ENCODE measurements at places on chromosomes 16 and 17. TPM values are rescaled to one million over a fixed set of nuclear protein-coding genes. Genes with fewer than 3 reads are reported as not detected.

DNA sequence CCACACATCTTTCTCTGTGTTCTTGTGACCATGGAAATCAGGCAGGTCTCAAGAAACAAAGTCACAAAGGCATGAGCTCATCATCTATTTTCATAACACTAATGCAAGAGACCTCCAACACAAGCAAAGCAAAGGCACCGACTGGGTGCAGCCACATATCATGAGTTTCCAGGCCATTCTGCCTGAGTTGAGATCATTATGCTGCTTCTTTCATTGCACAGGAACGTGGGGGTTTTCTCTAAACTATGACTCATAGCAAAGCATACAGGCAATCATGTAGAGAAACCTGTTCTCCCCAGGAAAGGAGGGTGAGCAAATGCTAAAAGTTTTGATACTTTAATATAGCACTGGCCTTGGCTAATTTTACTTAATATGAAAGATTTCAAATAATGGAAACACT is 60.7 kb downstream of the GRIN2A start:
- no peak for DNase-seq

DNA sequence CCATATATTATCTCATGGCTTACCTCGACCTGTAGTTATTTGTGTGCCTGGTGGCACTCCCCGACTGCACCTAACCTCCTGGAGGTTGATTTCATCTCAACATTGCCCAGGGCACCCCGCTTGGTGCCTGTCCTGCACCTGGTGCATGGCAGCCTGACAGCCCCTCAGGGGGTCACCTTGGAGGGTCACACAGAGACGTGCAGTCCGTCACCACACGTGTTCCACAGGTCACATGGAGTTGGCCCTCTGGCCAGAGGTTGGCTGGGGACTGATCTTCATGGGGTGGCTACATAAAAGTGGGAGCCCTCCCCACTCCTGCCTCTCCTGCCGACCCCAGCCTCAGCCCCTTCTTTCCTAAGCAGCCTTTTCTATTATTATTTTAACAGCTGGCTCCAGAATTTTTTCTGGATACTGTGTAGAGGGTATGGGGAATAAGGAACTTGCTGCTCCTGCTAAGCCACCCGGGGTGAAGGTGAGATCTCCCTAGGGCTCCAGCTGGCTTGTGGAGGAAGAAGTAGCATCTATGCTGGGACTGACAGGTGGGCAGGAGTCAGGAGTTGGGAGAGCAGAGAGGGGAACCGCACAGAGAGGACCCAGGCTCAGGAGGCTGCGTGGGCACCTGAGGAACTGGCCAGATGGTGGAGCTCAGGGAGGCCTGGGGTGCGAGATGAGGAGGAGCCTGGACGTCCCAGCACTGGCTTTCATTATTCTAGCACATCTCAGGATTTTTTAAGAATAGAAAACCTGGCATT is 12.5 kb upstream of the NKD1 start:
- no peak for DNase-seq

Gene CD300E
- not detected for total RNA-seq

Gene MYH13
- not detected for total RNA-seq

- DNase-seq, result peak; percentile 22
Observed at GRCh38 chr17:16987830-16988601, 16.1 kb upstream of the TNFRSF13B start.

GRCh38 chr17:7023576-7024401 is 939 bp downstream of the BCL6B start:
- peak; percentile 87 for DNase-seq

DNA sequence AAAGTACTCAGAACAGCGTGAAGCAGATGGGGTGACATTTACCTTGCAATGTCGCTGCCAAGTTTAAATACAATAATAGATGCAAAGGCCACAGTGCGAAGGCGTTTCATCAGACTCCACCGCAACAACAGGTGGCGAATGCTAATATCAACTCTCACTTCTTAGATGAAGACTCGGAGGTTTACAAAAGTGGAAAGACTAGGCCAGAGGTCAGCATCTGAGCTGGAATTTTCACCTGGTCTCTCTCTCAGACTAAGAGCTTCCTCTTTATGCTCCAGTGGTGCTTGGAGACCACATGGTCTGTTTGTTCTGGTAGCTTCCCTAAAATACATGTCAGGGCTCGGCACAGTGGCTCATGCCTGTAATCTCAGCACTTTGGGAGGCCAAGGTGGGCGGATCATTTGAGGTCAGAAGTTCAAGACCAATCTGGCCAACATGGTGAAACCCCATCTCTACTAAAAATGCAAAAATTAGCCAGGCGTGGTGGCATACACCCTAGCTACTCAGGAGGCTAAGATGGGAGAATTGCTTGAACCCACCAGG is 169.1 kb downstream of the XYLT1 start:
- no peak for DNase-seq

DNA sequence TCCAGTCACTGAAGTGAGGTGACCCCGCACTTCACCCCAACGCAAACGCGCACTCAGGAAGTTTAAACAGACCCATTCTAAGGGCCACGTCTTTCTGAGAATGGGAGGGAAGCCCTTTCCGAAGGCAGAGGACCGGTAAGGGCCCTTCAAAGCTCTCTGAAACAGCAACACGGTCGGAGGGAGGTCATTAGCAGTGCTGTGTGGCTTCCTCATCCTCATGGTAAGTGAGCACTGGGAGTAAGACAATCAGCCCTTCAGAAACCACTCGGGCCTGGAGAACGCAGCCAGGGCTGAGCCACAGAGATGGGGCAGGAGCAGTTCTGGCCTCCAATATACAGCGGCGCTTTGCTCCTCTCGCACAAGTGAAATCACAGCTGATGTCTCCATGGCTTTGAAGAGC is 23.7 kb downstream of the SRL start:
- no peak for DNase-seq

DNA sequence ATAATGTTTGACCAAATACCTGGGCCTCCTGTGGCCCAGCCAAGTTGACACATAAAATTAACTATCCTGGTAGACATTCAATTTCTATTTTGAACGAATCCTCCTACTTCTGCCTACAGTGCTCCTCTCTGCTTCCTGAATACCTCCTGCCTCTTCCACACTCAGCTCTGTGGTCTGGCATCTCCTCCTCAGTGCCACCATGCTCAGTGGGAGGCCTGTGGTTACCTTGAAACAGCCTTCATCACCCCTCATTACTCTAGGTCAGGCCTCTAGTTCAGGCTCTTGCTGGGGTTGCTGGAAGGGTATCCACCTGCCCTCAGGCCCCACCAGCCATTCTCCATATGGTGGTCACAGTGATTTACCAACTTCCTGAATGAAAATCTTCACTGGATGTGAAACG is 5.1 kb downstream of the LYRM9 start:
- no peak for DNase-seq

- DNase-seq, result no peak
Observed at GRCh38 chr17:83177611-83178532, 98.5 kb downstream of the METRNL start.

DNA sequence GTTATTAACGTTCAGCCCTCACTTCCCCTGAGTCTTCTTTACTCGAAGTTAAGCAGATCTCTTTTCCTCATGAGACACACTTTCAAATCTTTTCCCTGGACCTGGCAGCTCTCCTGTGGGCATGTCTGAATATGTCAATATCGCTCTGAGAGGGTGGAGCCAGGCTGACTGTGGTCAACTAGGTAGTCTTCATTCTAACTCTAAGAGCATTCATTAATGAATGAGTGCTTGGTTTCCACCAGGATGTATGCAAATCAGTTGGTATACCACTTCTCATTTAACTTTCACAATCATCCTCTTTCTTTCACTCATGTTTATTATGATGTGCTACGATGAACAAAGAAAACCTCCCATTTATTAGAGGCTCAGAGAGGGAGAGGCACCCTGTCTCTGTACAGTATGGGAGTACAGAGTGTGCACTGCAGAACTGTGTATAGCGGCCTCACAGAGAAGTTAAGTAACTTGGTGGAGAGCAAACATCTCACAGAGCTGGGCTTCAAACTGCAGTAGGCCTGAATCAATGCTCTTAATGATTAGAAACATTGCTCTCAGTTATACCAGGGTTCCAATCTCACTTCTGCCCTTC is 39.9 kb downstream of the OTOA start:
- DNase-seq, result no peak

Gene TMC6
- 773 TPM for total RNA-seq

Gene G6PC1
- not detected for total RNA-seq

Gene TMEM204
- 162 TPM for total RNA-seq

DNA sequence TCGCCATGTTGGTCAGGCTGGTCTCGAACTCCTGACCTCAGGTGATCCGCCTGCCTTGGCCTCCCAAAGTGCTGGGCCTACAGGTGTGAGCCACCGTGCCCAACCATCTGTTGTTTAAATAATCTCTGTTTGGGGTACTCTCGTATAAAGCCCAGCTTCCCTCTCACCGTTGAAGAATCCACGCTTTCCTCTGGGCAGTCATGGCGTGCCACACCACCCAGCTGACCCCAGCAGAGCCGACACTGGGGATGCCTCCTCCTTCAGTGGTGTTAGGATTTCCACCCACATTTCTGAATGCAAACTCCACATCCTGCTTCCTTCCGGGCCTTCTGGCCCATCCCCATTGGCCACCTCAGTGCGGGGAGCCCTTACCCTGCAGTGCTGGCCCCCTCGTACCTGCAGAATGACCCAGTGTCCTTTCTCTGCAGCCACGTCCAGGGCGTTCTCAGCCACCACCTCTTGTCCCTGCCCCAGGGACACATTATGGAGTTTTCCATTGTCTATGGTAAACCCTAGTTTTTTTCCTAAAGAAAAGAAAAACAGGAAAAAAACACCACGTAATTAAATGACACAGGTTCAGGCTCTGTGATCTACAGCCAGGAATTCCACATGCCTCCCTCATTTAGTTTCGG is 60.4 kb downstream of the PGS1 start:
- no peak for DNase-seq

DNA sequence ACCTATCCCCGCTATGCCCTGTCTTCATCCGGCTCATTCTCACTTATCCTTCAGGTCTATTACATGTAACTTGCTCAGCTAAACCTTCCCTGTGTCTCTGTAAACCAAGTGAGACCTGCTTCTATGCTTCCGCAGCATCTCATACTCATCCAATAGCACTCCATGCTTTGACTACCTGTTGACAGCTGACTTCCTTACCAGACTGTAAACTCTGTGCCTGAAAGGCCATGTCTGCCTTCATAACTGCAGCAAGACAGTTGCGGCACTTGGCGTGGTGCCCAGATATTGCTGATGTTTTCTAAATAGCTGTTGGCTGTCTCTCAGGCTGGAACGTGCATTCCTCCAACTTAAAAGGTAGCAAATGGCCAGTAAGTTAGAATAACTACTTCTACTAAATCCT is 1.8 kb upstream of the OR1E1 start:
- DNase-seq, result no peak

DNA sequence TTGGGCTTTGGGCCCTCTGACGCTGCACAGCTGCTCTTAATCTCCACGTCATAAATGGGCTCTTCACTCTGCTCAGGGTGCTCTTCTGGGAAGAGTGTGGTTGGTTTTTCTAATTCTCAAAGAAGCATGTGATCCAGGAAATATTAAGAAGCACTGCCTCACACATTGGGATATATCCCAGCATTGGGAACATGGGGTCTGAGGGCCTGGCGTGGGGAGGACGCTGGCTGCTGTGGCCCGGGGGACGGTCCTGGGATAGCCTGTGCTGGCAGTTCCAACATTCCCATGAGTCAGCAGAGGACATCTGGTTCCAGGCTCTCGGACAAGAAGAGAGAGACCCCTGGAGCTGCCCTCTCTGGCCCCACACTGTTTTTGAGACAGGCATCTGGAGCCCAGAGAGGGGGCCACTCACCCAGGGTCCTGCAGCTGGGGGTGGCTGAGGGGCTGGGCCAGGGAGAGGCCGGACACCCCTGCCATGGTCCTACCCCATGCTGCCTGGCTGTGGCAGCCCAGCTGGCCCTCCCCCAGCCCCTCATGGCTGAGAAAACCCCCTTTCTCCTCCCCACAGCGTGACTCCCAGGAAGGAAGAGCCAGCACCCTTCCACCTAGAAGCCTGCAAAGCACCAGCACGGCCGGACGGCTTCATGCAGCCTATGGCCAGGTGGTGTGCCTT is 58.8 kb downstream of the NT5M start:
- no peak for DNase-seq

DNA sequence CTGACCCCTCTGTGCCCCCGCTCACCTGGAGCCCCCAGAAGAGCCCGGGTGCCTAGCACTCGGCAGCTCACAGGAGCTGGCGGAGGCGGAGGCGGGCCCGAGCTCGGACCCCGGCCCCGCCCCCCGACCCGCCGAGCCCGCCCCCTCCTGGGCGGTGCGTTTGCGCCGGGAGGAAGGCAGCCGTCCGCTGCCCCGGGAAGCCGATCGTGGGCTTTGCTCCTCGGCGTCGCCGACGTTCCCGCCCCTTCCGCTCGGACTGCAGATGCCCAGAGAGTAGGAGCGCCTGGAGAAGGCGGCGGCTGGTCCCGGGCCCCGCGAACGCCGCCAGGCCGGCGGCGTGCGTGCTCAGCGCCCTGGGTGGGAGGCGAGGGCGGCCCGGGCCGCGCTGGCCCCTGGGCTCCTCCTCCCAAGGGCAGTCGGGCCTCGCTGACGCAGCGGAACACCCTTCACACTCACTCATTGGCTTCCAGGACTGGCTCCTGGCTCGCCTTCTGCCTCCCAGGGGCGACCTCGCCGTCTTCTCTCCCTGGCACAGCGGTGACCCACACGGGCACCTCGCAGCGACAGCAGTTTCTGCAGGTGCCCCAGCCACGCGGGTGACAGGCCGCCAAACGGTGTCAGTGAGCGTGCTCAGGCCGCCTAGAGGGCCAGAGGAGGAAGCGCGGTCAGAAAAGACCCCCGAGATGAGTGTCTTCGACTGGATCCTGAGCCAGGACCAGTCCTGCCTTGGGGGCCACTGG is at the start of gene PLSCR3:
Gene PLSCR3, minus strand, starts transcription at position 74 of the 740 bp plus-strand sequence. CDS start 415 bp downstream, outside the sequence.
- peak; percentile 82 for DNase-seq

GRCh38 chr16:81701296-81701970 is 77.7 kb upstream of the PLCG2 start:
- DNase-seq, result no peak

DNA sequence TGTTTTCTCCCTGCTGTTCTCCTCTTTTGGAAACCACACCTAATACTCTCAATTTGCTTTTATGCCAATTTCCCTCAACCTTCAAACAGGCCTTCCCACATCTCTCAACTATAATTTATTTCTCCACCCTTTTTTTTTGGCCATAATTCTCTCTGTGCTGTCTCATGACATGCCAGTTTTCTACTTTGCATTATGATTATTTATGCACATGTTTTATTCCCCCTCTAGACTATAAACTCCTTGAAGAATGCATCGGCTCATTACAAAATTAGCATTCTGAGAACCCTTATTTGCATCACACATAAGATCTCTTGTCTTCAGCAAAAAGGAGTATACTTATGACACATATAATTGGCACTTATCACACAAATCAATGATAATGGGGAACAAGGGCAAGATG is 10.9 kb upstream of the LYRM9 start:
- no peak for DNase-seq

GRCh38 chr17:17391668-17392370 is 85.0 kb upstream of the MED9 start:
- peak; percentile 84 for DNase-seq

GRCh38 chr17:17567631-17568030 is 23.9 kb downstream of the PEMT start:
- DNase-seq, result no peak

DNA sequence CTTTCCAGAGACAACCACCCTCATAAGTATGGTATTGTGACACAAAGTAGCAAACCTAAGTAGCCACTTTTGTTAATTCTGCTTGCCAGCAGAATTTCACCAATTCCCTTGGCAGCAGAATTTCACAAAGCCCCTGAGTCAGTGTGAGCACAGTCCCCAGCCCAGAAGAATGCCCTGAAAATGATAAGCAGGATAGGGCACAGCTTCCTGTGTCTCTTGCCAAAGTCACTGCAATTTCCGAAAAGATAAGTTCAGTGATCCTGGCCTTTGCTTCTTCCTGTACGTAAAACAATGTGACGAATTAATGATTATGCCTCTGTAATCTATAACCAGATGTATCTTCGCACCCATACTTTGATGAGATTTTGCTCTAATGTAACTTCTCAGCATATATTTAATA is 16.0 kb upstream of the WIPF2 start:
- DNase-seq, result no peak

Gene HAP1
- total RNA-seq, result 0.15 TPM

All from naive thymus-derived CD4-positive, alpha-beta T cell (primary cell).